ENCODE measurements at places on chromosomes 16 and 17.

DNA sequence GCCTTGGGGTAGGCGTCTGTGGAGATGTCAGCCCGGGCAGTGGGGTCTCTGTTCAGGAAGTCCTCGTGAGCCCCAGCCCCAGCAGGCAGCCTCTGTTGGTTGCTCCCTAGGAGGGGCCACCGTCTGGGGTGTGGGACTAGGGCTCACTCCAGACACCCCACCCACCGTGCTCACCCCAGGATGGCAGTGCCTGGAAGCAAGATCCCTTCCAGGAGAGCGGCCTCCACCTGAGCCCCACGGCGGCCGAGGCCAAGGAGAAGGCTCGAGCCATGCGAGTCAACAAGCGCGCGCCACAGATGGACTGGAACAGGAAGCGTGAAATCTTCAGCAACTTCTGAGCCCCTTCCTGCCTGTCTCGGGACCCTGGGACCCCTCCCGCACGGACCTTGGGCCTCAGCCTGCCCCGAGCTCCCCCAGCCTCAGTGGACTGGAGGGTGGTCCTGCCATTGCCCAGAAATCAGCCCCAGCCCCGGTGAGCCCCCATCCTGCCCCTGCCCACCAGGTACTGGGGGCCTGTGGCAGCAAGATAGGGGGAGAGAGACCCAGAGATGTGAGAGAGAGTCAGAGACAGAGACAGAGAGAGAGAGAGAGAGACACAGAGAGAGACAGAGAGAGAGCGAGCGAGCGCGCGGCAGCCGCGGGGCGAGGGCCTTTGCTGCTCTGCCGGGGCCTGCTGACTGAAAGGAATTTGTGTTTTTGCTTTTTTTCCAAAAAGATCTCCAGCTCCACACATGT is 9.8 kb downstream of the NTHL1 start:
- DNase-seq, result no peak

DNA sequence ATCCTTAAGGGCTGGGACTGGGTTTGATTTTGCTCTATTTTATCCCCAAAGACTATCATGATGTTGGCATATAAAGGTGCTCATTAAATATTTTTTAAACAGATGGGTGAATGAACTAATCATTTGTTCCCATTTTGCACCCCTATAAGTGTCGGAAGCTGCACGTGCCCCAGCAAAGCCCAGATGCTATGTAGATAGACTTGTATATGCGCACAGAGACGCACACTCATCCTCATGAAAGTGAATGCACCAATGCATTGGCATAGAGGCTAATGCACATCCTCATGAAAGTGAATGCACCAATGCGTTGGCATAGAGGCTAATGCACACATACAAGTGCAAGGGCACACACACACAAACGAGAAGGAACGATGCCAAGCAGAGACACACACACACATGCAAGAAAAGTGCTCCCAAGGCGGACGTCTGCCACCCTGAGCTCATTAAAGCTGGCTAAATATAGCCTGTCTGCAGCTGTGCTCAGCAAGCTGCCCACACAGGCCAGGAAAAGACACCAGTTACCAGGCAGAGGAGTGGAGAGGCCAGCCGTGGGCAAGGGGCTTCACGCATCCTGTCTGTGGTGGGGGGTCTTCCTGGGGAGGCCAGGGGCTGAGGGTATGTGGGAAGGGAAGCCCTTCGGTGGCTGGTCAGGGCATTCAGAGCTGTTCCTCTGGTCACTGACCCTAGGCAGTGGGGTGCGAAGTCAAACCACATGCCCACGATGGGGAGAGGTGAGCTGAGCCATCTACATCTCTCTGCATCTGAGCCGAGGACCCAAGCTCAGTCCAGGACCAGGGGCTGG is 52.6 kb downstream of the PIMREG start:
- no peak for DNase-seq

- no peak for DNase-seq
Observed at GRCh38 chr16:79618692-79619050, 18.1 kb upstream of the MAF start.

DNA sequence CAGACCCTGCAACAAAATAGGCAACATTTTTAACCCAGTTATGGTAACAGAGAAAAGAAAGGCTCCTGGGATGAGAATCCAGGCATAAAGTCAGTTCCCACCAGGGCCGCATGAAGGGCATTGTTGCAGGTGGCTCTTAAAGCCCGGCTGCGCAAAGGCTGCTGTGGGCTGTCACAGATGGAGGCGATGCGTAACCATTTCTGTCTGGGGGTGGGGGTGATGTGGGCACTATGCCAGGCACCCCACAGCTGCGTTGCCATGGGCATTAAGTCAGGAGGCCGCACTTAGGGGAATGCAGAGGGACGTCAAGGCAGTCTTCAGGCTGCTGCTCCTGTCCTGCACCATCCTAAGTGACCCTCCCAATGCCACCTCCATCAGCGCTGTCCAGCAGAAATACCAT is 228.4 kb downstream of the CPPED1 start:
- no peak for DNase-seq

GRCh38 chr16:49026566-49027181 is 255.0 kb downstream of the CBLN1 start:
- DNase-seq, result no peak

DNA sequence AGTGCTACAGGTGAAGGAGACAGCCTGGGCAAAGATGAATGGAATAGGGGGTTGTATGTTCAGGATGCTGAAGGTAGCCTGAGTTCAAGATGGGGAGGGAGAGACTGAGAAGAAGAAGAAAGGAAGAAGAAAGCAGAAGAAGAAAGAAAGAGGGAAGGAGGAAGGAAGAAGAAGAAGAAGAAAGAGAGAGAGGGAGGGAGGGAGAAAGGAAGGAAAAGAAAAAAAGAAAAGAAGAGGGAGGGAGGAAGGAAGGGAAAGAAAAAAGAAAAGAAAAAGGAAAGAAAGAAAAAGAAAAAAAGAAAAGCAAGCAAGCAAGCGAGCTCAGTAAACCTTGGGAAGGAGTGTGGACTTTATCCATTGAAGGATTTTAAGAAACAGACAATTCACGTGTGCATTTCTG is 7.8 kb downstream of the CCDC42 start:
- DNase-seq, result no peak

DNA sequence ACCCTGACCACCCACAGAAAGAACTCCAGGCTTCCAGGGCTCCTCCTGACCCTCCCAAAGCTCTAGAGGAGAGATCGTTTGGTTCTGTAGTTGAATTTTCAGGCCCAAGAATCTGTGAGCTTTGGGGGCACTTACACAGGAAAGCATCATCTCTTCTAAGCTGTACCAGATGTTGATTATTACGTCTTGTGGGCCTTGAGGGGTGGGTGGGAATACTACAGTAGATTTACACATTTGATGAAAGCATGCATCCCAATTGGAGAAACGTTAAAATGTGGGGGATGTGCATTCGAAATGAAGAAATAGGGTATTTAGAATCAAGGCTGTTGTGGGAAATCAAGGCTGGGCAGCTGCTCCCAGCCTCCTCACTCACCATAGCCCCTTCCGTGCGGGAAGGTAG is 61.9 kb downstream of the MGAT5B start:
- no peak for DNase-seq

GRCh38 chr17:32445497-32445896 is 1.2 kb downstream of the PSMD11 start:
- no peak for DNase-seq

Measured in amniotic stem cell (primary cell).